ENCODE measurements at places on chromosomes 11 and 22.

GRCh38 chr22:25366876-25367466, 147.5 kb downstream of the CRYBB2 start:
- DNase-seq, result no peak
- peaks cover 45% of the 10 kb centered on the region for H3K4me1 ChIP-seq
- H3K27me3 ChIP-seq, result no peaks in the 10 kb centered on the region
- H3K4me3 ChIP-seq, result no peak overlapping the region

GRCh38 chr11:18765554-18765953, 26.0 kb downstream of the PTPN5 start:
- H3K27me3 ChIP-seq, result peaks cover 15% of the 10 kb centered on the region
- H3K4me1 ChIP-seq, result peaks cover 30% of the 10 kb centered on the region
- H3K4me3 ChIP-seq, result no peak overlapping the region

DNA sequence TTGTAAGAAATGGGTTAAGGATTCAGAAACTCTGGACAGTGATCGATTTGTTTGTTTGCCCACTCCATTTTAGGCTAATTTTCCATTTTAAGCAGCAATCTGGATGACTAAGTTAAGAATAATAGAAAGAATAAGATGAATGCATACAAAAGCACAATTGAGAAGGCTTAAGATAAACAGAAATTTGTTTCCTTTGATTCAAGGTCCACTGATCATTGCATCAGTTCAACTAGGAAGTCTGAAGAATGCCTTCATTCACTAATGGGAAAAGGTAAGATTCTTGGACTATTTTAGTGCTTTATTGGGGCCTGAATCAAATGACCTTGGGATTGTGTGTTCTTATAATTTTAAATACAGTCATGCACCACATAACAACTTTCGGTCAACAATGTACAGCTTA, 140.8 kb downstream of the CADM1 start:
- H3K36me3 ChIP-seq, result no peaks in the 10 kb centered on the region
- no peak for DNase-seq
- H3K27me3 ChIP-seq, result no peaks in the 10 kb centered on the region
- no peak overlapping the region for H3K27ac ChIP-seq
- no peak overlapping the region for H3K4me3 ChIP-seq

- H3K27ac ChIP-seq, result no peak overlapping the region
- H3K4me3 ChIP-seq, result no peak overlapping the region
- no peak for DNase-seq
Measured at GRCh38 chr22:45468872-45469271, 33.8 kb upstream of the FBLN1 start.

DNA sequence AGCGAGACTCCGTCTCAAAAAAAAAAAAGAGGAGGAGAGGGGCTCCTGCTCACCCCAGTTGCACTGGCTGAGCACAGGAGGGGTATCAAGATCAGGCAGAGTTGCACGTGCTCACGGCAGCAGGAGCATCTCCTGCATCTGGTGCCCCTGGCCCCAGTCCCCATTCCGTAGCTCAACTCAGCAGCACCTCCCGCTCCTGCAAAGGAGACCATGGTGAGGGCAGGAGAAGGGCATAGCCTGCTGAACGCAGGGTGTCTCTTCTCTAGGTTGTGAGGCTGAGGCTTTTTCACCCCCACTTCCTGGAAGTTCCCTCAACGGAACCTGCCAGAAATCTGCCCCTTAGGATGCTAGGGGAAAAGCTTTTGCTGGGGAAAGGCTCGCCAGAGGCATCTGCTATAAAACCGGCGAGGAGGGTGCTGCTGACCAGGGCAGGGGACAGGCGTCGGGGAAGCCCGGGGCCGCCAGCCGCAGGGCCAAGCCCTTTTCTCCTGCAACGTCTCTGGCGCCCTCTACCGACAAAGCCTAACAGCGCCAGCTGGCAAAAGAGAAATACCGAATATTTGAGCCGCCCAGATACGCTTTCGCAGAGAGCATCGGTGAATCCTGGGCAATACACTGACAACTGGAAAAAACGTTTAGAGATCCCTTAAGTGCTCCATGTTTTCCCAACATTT, 1.0 kb upstream of the PPP6R2 start:
- peaks cover 1% of the 10 kb centered on the region for H3K4me1 ChIP-seq
- DNase-seq, result peak; percentile 81
- peak overlapping the region; percentile 78 for H3K4me3 ChIP-seq
- H3K27me3 ChIP-seq, result no peaks in the 10 kb centered on the region
- H3K36me3 ChIP-seq, result no peaks in the 10 kb centered on the region
- H3K27ac ChIP-seq, result peak overlapping the region; percentile 75

DNA sequence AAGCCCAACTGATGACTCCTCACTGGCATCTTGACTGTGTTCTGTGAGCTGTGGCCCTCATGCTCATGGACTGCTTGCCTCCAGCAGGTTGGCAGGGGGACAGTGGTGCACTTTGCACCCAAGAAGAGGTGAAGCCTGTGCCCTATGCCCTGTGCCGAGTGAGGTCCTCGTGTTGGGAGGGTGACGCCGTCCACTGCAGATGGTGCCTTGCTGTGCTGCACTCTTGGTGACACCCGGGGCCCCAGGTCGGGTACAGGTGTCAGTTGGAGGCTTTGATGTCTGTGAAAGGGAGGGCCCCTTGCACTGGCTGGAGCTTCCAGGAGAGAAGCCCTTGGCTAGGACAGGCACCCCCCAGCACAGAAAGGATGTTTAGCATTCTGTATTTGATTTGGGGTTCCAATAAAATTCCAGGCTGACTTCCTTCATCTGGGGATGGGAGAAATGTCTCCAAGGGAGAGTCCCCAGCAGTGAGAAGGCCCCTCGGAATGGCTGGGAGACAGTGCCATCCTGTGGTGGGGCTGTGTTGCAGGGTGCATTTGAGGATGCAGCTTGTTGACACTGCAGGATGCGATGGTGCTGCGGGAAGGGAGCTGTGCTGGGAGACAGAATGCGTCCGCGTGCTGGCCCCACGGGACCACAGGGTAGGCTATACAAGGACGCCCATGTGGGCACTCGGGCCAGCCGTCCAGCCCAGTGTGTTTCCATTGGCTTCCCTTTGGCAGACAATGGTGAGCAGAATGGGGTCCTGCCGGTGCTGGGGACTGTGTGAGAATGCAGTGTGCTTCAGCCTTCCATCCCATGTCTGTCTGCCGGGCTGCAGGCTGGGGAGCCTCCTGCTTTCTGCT, 2.5 kb upstream of the ZDHHC8 start:
- peaks cover 16% of the 10 kb centered on the region for H3K36me3 ChIP-seq
- H3K27ac ChIP-seq, result peak overlapping the region; percentile 42
- H3K27me3 ChIP-seq, result no peaks in the 10 kb centered on the region
- H3K4me1 ChIP-seq, result peaks cover 26% of the 10 kb centered on the region
- H3K4me3 ChIP-seq, result no peak overlapping the region

DNA sequence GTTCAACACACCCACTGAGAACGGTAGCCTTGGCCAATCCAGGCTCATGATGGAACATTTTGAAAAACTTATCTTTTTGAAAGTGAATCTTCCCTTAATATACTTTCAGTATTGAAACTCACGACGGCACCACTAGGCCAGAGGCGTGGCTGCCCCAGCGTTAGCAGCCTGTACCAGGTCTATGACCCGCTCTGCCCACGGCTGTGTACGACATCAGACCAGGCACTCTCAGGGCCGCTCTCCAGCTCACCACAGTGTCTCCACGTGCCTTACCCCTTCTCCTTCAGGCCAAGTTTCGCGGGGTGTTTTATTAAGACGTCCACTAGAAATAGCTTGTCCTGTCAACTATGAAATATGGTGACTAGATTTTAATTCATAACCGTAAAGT, 31.2 kb downstream of the ALG12 start:
- no peak overlapping the region for H3K27ac ChIP-seq
- H3K4me1 ChIP-seq, result peaks cover 1% of the 10 kb centered on the region
- H3K36me3 ChIP-seq, result peaks cover 81% of the 10 kb centered on the region
- no peak for DNase-seq
- no peak overlapping the region for H3K4me3 ChIP-seq

GRCh38 chr22:49237703-49238102, 590.0 kb downstream of the BRD1 start:
- no peaks in the 10 kb centered on the region for H3K27me3 ChIP-seq
- no peaks in the 10 kb centered on the region for H3K36me3 ChIP-seq
- no peak overlapping the region for H3K27ac ChIP-seq

DNA sequence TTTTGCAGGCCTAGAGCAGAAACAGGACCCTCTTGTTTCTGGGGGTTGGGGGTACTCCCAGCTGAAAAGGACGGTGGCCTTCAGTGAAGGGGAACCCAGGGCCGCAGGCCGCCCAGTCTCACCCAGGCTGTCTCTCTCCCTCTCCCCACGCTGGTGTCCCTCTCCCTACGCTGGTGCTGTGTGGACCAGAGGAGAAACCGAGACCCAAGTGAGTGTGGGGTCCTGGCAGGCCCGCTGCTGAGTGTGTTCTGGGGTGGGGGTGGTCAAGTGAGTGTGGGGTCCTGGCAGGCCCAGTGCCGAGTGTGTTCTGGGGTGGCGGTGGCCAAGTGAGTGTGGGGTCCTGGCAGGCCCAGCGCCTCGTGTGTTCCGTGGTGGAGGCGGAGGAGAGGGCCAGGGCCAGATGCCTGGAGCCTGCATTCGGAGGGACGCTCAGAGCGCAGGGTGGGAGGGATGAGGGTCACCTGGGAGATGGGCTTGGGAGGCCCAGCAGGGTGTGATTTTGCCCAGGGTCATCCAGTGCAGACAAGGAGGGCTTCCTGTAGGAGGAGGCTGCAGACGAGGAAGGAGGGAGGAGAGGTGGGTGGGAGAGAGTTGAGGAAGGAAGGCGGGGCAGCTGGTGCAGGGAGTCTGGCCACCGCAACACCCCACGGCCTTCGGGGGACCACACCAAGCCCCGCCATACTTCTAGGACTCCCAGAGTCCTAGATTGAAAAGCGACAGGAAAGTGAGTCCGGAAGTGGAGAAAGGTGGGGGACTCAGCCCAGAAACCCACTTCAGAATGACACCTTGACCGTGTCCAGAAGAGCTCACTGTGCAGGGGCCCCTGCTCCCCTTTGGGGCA, 10.3 kb downstream of the TNNT3 start:
- DNase-seq, result no peak
- no peak overlapping the region for H3K27ac ChIP-seq
- H3K4me3 ChIP-seq, result no peak overlapping the region
- H3K27me3 ChIP-seq, result peaks cover 58% of the 10 kb centered on the region
- H3K36me3 ChIP-seq, result no peaks in the 10 kb centered on the region
- peaks cover 10% of the 10 kb centered on the region for H3K4me1 ChIP-seq

GRCh38 chr22:47388778-47389177, 626.3 kb downstream of the TBC1D22A start:
- no peak for DNase-seq
- H3K36me3 ChIP-seq, result no peaks in the 10 kb centered on the region
- no peaks in the 10 kb centered on the region for H3K27me3 ChIP-seq
- H3K4me1 ChIP-seq, result no peaks in the 10 kb centered on the region
- H3K27ac ChIP-seq, result no peak overlapping the region

DNA sequence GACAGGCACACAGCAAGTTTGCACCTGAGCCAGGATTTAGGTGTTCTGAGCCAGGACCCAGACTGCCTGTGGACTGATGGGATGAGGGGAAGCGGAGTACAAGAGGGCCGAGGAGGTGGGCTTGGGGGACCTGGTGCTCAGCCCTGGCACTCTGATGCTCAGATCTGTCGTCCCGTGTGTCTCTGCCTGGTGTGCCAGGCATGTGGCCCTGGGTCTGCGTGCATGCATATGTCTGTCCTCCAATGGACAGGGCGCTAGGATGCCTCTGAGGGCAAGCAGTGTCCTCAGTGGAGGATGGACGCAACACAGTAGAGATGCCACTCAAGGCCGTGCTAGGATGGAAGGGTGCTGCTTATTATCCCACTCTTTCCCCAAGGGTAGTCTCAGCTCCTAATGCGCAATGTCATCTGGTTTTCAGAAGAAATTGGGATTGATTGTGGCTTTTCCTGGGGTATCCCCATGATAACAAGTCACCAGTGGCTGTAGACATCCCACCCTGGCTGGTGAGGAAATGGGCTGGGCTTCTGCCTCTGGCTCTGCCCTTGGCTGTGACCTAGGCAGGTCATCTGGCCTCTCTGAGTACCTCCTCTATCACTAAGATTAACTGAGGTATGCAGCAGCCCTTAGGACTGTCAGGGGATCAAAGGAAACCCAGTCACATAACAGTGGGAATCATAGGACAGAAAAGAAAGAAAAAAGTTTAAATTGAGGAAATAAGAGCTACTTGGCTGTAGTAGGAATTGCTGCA, 35.7 kb upstream of the SUSD2 start:
- peak overlapping the region; percentile 20 for H3K27ac ChIP-seq
- peaks cover 71% of the 10 kb centered on the region for H3K4me1 ChIP-seq
- peaks cover 15% of the 10 kb centered on the region for H3K36me3 ChIP-seq

- H3K27ac ChIP-seq, result no peak overlapping the region
- H3K27me3 ChIP-seq, result no peaks in the 10 kb centered on the region
- DNase-seq, result no peak
- no peaks in the 10 kb centered on the region for H3K36me3 ChIP-seq
- H3K4me1 ChIP-seq, result no peaks in the 10 kb centered on the region
- no peak overlapping the region for H3K4me3 ChIP-seq
Measured at GRCh38 chr11:22859756-22860155, 518 bp downstream of the CCDC179 start.

DNA sequence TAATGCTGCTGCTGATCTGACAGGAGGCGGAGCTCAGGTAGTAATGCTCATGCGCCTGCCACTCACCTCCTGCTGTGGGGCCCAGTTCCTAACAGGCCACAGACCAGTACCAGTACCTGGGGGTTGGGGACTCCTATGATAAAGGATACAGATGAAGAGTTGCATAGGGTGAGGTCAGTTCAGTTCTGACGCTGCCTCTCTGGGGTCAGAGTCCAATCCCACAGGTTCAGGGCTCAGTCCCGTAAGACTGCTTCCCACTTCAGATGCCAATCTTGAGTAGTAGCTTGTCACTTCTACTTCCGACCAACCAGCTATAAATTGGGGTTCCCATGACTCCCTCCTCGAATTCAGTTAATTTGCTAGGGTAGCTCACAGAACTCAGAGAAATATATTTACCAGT, 8.6 kb downstream of the ASRGL1 start:
- no peaks in the 10 kb centered on the region for H3K36me3 ChIP-seq
- no peak overlapping the region for H3K4me3 ChIP-seq
- H3K27me3 ChIP-seq, result no peaks in the 10 kb centered on the region

DNA sequence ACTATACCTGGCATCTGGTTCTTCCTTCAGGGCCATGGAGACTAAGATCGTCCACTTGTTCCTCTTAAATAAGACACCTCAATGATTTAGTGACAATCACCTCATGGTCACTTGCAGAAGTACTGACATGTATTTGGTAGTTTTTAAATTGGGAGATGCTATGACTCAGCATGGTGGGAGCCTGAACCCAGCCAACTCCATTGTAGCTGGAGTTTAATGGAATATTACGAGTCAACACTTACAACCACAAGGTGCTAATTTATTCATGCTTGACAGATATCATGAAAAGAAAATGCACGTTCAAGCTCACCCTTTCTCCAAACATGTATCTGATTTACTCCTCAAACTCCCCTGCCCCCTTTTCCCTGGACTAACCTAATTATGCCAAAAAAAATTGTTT, 16.6 kb upstream of the APOL3 start:
- no peaks in the 10 kb centered on the region for H3K36me3 ChIP-seq
- no peaks in the 10 kb centered on the region for H3K27me3 ChIP-seq
- no peak overlapping the region for H3K27ac ChIP-seq
- H3K4me3 ChIP-seq, result no peak overlapping the region

- H3K36me3 ChIP-seq, result peaks cover 13% of the 10 kb centered on the region
- no peak overlapping the region for H3K4me3 ChIP-seq
- no peak for DNase-seq
- H3K27me3 ChIP-seq, result no peaks in the 10 kb centered on the region
- peaks cover 26% of the 10 kb centered on the region for H3K4me1 ChIP-seq
Measured at GRCh38 chr22:40526960-40527359, 109.6 kb downstream of the MRTFA start.

All from stimulated activated naive B cell treated with anti-CD40 and anti-IgM and Interleukin-4, amounts not matched to agents 10 μg/mL and 1 μg/mL and 100 μg/mL, for 72 hours (primary cell).